ENCODE measurements at places on chromosomes 1 and 21. TPM values are rescaled to one million over a fixed set of nuclear protein-coding genes. Genes with fewer than 3 reads are reported as not detected.

GRCh38 chr1:213666113-213666512 lies 321.7 kb upstream of the PROX1 start:
- no peaks in the 10 kb centered on the region for H3K36me3 ChIP-seq
- DNase-seq: no peak
- no peaks in the 10 kb centered on the region for H3K27me3 ChIP-seq
- H3K4me1 ChIP-seq: no peaks in the 10 kb centered on the region

DNA sequence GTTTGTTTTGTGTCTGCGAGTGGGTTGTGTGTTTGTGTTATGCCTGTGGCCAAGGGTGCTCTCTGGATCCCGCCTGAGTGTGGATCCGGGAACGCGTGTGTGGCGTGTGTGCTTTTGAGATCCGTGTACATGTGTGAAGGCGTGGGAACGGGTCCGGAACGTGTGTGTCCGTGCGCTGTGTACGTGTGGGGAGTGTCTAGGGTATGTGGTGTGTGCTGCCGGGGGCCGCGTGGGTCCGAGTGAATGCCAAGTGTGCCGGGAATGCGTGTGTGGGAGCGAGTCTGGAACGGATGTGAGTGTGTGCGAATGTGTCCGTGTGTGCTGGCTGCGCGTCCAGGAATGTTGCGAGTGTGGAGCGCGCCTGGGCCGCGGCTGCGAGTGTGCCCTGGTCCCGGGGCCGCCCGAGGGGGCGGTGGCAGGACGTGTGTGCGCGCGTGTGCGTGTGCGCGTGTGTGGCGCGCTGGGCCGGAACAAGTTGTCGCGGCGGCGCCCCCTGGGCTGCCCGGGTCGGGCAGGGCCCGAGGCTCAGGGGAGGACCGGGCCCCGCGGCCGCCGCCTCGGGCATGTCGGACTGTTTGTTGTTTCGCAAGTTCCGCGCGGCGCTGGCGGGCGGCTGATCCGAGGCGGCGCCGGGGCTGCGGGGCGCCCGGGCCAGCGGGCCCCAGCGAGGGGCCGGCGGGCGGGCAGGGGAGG lies 953 bp downstream of the PTPRU start:
- H3K27ac ChIP-seq: peak overlapping the region; percentile 79
- no peaks in the 10 kb centered on the region for H3K36me3 ChIP-seq
- no peaks in the 10 kb centered on the region for H3K27me3 ChIP-seq
- peaks cover 15% of the 10 kb centered on the region for H3K4me1 ChIP-seq
- H3K4me3 ChIP-seq: peak overlapping the region; percentile 98

- no peak for DNase-seq
- no peaks in the 10 kb centered on the region for H3K27me3 ChIP-seq
- H3K4me3 ChIP-seq: no peak overlapping the region
- no peaks in the 10 kb centered on the region for H3K4me1 ChIP-seq
These were observed 27.4 kb downstream of the VANGL1 start for GRCh38 chr1:115669002-115669673.

GRCh38 chr1:14809191-14809981 lies 210.9 kb downstream of the KAZN start:
- no peak for DNase-seq
- H3K27ac ChIP-seq: no peak overlapping the region
- H3K36me3 ChIP-seq: no peaks in the 10 kb centered on the region
- H3K4me1 ChIP-seq: no peaks in the 10 kb centered on the region
- no peaks in the 10 kb centered on the region for H3K27me3 ChIP-seq

ENAH gene
- total RNA-seq: 103 TPM

INSRR gene
- 2.9 TPM for total RNA-seq

All from ascending aorta (tissue), 2 donors.